ENCODE measurements at places on chromosomes 12 and 14.

DNA sequence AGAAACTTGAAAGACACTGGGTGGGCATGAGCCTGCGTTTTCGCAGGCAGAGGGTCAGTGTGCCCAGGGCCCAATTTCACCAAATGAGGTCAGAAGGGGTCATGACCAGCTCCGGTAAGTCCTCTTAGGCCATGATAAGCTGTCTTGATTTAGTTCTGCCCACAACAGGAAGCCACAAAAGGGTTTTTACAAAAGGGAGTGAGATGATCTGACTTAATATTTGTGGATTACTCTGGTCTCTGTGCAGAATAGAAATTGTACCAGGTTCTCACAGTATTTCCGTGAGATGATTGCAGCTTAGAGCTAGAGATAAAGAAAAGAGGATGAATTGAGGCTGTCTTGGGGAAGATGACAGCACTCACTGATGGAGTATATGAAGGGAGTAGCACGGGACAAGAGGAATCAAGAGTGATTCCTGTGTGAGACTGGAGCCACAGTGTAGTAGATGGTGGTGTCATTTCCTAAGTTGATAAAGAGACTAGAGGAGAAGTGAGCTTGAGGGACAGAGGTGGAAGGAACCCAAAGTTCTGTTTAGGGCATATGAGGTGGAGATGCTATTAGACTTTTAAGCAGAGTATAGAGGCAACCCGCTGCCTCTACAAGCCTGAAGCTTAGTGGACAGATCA is 288.3 kb upstream of the AMIGO2 start:
- no peak for DNase-seq

GRCh38 chr12:117404940-117405339 is 43.5 kb upstream of the NOS1 start:
- DNase-seq: no peak

- DNase-seq: no peak
Observed at GRCh38 chr14:24880689-24881088, 169.3 kb downstream of the STXBP6 start.

GRCh38 chr12:93780101-93780641 is 103.0 kb downstream of the CRADD start:
- no peak for DNase-seq

GRCh38 chr12:109523504-109523903 is 46.1 kb downstream of the UBE3B start:
- no peak for DNase-seq

Data from SIG-M5 (cell line).